ENCODE measurements at places on chromosomes 13 and 19.

DNA sequence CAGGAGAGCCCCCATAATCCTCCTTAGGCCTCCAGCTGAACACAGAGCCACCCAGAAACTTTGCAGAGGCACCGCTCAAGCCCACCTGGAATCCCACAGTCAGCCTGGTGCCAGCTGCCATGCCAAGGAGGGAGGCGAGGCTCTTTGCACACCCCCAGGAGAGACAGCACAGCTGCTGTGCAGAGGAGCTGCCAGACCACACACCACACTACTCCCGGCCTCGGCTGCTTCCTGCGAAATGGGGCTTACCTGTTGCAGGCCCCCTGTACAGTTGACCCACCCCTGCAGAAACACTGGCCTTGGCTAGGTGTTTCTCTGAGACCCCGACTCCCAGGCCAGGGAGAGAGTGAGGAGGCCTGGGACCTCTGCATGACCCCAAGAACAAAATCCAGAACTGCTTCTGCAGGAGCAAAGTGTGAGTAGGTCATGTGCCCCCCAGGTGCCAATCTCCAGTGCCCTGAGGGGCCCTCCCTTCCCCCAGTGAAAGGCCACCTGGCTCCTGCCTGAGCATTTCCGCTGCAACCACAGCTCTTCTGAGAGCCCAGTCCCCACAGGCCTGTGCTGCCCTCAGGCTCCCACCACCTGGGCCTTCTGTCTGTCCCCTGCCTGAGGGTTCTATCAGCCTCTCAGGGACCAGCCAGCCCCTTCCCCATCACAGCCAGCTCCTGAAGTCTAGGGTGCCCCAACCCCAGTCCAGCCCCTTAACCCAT is 580.4 kb downstream of the UQCRFS1 start:
- DNase-seq: no peak

- no peak for DNase-seq
These were observed 191.6 kb downstream of the SHISA2 start for GRCh38 chr13:25860265-25860664.

DNA sequence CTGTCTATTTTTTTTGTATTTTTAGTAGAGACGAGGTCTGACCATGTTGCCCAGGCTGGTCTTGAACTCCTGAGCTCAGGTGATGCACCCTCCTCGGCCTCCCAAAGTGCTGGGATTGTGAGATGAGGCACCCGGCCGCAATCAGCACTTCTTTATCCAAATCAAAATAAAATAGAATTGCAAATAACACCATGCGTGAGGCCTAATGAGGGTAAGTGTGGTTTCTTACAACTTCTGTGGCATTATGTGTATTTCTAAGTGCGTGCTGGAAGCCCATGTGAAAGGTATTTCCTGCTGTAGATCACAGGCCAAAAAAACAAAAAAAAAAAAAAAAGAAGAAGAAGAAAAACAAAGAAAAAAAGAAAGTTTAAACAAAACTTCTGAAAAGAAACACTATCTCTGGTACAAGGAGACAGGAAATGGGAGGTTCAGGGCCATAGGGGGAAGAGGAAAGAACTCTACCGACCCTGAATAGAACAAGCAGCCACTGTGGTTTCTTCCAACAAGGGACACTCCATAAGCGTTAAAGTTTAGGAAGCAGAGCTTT is 3.0 kb upstream of the GRAMD1A start:
- DNase-seq: no peak

GRCh38 chr19:29840066-29840950 is 28.5 kb downstream of the CCNE1 start:
- DNase-seq: no peak

DNA sequence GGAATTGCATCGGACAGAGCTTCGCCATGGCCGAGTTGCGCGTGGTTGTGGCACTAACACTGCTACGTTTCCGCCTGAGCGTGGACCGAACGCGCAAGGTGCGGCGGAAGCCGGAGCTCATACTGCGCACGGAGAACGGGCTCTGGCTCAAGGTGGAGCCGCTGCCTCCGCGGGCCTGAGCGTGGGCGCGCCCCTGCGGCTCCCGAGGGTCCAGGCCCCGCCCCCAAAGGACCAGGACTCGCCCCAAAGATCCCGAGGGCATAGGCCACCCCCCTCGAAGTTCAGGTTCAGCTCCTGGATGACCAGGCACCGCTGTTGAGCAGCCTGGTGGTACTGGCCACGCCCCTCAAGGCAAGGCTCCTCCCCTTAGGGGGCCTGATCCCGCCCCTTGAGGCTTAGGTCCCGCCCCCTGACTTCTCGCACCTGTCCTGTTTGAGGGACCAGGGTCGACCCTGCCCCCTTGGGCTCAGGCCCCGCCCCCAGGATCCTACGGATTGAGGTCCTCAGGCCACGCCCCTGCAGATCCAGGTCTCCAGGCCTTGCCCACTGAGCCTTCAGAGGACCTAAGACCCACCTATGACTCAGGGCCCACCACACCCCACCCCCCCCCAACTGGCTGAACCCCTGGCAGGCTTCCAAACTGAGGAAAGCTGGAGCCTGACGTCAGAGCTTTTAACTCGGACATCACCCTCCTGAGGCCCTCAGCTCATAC is 43.1 kb downstream of the CYP4F22 start:
- peak; percentile 29 for DNase-seq

DNA sequence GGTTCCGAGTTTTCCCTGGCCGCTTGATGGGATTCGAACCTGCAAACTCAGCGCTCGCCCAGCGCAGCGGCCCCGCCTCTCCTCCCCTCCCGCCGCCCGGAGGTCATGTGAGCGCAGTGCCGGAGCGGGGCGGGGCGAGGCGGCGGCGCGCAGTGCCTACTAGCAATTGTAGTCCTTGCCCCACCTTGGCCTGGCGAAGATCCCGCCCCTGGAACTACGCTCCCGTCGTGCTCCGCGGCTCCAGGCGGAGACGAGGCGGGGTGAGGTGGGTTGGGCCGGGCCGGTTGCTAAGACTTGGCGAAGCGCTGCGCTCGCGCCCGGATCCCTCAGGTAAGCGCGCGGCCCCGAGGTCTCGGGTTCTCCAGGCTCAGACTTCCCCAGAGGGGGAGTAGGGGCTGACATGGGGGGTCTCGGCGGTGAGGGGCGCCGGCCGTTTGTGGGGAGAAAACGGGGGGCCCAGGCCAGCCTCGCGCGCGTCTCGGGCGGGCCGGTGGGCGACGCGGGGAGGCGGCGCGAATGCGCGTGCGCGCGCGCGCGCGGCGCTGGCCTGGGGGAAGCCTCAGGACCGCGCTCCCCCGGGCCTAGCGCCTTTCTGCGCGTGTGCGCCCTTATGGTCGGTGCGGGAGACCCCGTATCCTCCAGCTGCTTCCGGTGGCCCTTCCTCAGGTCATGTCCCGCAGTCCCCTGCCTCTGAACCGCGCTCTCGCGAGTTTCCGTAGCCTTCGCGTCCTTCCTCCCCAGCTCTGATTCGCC is at the start of the genes ADAT3 and SCAMP4:
TSS of gene ADAT3 (plus strand) at position 290 of the 753 bp plus-strand sequence. CDS start 6,649 bp downstream, outside the sequence.
TSS of gene SCAMP4 (plus strand) at position 290 of the 753 bp plus-strand sequence. CDS start 9,621 bp downstream, outside the sequence.
- peak; percentile 95 for DNase-seq

DNA sequence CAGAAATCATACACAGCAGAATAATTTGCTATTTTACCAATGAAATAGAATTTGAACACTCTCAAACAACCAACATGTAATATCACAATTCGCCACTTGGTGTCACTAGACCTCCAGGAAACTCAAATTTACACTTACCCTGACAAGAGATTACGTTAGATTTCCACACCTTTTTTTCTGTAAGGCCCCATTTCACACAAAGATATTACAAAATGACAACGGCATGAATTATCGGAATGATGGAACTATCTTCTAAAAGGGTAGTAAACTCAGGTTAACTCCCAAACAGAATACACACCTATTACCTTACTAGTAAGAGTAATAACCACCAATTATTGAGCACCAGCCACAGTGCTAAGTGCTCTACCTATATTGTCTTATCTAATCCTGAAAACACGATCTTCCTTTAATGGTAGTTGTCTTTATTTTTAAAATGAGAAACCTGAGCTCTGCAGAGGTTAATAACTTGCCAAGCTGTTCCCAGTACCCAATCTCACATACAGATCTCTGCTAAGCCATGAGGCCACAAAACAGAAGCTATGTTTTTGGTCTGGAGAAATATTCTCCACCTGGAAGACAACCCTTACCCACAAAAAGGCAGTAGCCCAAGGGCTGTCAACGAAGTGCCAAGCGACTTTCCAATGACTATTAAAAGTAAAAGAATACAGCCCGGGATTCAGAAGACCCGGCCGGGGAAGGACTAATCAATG is 152.4 kb downstream of the DCLK1 start:
- no peak for DNase-seq

DNA sequence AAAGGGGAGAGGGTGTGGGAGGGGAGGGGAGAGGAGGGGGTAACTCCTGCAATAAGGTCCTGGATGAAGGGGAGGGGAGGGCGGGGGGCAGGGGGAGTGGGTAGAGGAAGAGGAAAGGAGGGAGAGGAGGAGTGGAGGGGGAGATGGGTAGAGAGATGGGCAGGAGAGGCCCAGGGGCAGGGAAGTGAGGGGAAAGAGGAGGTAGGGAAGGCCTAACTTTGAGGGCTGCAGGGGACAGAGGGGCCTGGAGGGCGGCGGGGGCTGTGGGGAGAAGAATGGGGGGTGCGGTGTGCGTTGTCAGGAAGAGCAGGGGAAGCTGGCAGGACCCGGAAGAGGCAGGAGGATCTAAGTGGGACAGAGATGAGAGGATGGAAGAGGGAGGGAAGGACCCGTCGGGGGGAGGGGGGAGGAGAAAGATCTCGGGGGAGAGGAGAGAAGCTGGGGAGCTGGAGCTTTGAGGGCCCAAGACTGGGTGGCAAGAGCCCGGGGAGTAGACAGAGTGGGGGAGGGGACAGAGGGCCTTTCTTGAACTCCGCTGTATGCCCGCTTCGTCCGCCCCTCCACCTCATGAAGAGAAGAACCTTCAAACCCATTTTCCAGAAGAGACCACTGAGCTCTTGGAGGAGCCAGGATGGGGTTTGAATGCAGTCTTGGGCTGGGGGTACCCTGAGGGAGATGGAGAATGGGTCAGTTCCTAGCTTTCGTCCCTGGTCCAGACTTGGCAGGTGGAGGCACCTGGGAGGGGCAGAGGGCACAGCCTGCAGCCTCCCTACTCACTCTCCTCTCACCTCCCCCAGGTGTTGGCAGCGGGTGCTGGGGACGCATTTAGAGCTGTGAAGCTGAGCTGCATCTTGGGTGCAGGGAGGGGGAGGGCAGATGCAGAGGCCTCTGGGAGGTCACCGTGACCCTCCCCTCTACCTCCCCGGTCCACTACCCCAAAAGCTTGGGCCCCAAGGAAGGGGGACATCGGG is 778 bp upstream of the LRRC4B start:
- no peak for DNase-seq

Data from stimulated activated CD4-positive, alpha-beta T cell treated with anti-CD3 and anti-CD28 coated beads, TNF-alpha, amount 100 ng/mL, for 1 hour (primary cell).